Epithelial cell of prostate (primary cell): ENCODE measurements at places on chromosomes 7 and 10.

DNA sequence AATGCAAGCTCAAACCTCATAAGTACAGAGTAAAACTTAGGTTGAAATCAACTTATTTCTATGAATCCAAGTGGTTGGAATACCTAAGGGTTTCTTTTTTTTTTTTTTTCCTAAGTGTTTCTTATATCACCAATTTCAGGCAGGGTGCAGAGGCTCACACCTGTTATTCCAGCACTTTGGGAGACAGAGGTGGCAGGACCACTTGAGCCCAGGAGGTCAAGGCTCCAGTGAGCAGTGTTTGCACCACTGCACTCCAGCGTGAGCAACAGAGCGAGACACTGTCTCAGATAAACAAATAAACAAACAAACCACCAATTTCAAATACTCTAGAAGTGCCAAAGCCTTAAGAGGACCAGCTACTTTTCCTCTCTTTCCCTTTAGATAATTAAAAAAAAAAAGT lies 39.2 kb upstream of the SPOCK2 start:
- no peak for DNase-seq

GRCh38 chr10:14953424-14954000 lies 384 bp downstream of the DCLRE1C start:
- no peak for DNase-seq

GRCh38 chr10:49362596-49363260 lies 33.2 kb downstream of the DRGX start:
- DNase-seq = no peak

GRCh38 chr10:123569436-123570035 lies 96.6 kb upstream of the GPR26 start:
- no peak for DNase-seq

GRCh38 chr7:138481447-138482380 lies 21.7 kb downstream of the TRIM24 start:
- no peak for DNase-seq
